ENCODE measurements at places on chromosomes 2 and 18. TPM values are rescaled to one million over a fixed set of nuclear protein-coding genes. Genes with fewer than 3 reads are reported as not detected.

Gene SLC38A11
- not detected for total RNA-seq

Gene ANKRD23
- total RNA-seq = 6.0 TPM

Gene C2orf15
- not detected for total RNA-seq

DNA sequence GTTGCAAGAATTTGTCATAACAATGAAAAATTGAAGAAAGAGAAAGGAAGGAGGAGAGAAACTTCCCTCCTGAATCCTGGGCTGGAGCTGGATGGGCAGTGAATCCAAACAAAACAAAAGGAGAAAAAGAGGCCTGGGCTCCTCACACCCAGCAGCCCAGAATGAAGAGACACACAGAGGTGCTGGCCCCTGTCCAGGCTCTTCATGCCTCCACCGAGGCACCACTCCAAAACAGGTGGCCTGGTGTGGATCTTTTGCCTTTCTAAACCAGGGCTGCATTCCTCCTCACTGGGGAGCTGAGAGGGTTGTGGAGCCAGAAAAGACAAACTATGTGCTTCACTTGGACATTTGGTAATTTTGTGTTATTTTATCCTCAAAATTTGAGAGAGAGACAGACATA lies 76.0 kb downstream of the FAM124B start:
- no peak for DNase-seq

DNA sequence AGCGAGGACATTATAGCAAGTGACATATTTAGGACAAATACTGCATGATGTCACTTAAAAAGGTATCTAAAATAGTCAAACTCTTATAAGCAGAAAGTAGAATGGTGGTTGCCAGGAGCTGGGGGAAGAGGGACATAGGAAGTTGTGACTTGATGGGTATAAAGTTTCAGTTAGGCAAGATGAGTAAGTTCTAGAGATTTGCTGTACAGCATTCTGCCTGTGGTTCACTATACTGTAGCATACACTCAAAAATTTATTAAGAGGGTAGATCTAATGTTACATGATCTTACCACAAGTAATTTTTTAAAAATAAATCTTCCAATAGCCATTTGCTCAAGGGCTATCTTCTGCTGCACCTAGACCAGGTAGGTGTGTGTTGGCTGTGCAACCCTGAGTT lies 78.1 kb upstream of the NPAS2 start:
- DNase-seq = no peak

All from fibroblast of the aortic adventitia (primary cell).